ENCODE measurements at places on chromosomes 4 and X.

DNA sequence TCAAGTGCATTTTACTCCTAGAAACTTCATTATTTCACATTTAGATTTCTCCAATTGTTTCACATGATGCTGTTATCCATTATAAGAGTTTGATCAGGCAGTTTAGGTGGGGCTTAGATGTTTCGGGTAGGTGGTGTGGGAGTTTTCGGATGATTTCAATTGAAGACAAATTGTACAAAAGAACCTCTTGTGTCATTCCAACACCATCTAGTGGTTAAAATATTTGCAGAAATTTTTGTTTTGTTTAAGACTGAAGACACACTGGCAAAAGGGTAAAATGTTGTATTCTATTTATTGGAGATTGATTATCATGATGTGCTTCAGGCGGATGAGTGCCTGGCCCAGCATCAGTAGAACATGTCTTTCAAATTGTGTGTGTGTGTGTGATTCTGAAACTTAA lies 212.7 kb downstream of the SH3BGRL start:
- no peak for DNase-seq

GRCh38 chr4:76300012-76300411 lies 6.5 kb upstream of the STBD1 start:
- no peak for DNase-seq

DNA sequence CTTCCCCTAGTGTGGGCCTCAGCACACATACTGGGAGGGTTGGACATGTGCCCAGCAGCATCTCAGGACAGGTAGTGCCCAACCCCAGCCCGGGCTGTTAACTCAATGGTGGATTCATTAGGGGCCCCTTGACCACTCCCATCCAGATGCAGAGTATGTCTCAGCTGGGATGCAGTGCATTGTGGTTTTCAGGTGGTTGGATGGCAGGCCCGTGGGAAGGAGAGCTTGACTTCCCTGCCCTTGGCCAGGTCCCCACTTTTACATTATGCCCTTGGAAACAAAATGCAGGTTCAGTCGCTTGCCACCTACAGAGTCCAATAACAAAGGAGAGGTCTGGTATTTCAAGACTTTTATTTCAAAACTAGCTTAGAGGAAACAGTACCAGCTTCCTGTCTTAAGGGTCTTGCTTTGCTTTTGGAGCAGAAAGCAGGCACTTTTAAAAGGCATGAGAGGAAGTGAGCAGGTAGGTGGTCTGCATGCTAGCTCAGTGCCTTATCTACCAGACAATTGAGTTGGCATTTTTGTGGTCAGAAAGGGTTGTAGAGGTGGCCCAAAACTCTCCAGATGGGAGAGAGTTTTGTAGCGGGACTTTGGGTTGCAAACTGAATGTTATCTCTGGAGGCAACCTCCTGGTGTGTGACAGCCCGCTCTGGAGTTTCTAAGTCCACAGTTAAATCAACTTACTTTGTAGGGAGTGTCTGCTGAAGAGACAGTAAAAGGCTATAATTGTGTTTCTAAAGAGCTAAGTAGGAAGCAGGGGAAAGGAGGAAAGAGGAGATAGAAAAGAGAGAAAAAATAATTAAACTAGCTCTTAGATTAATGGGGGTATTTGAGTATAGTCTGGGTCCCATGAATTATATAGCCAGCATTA lies 171.0 kb downstream of the GALNTL6 start:
- no peak for DNase-seq

DNA sequence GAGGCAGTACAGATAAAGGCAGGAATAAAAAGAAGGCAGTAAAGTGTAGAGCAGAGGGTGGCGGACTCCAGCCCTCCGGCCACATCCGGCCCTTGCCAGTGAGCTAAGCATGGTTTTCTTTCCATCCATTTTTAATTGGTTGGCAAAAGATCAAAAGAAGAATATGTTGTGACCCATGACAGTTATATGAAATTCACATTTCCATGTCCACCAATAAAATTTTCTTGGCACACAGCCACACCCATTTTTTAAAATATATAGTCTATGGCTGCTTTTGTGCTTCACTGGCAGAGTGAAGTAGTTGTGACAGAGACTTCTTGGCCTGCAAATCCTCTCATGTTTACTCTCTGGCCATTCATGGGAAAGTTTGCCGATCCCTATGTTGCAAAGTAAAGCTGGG lies 29.8 kb downstream of the SLC9A6 start:
- DNase-seq: no peak

DNA sequence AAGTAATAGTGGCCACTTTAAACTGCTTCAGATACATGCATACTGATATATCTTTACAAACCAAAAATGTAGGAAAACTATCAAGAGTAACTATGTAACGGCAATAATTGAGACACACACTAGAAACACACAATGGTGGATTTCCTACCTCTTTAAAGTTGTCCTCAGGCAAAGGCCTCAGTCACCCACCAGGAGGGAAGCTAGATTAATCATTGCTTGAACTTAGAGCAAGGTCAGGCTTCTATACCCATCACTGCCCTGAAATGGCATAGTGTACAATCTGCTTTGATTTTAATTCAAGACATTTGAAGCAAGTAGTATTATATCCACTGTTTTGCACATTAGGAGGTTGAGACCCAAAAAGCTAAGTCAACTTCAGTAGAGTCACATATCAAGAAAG lies 110.9 kb downstream of the AREG start:
- DNase-seq: no peak

- no peak for DNase-seq
These were observed 98.2 kb downstream of the ANK2 start for GRCh38 chr4:113147498-113148111.

DNA sequence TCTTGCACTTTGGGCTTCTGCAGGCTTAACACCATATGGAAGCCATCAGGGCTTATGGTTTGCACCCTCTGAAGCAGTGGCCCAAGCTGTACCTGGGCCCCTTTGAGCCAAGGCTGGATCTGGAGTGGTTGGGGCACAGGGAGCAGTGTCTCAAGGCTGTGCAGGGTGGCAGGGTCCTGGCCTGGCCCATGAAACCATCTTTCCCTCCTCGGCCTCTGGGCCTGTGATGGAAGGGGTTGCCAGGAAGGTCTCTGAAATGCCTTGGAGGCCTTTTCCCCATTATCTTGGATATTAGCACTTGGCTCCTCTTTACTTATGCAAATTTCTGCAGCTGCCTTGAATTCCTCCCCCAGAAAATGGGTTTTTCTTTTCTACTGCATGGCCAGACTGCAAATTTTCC lies 134.7 kb upstream of the USP9X start:
- DNase-seq: no peak

- DNase-seq: no peak
These were observed 14.3 kb downstream of the FGFR3 start for GRCh38 chr4:1807332-1807777.
